ENCODE measurements at places on chromosomes 12 and 14. TPM values are rescaled to one million over a fixed set of nuclear protein-coding genes. Genes with fewer than 3 reads are reported as not detected.

Gene HEBP1
- total RNA-seq: 58.4 TPM

- no peaks in the 10 kb centered on the region for H3K27me3 ChIP-seq
- DNase-seq: peak; percentile 22
- H3K4me3 ChIP-seq: no peak overlapping the region
- no peaks in the 10 kb centered on the region for H3K36me3 ChIP-seq
- no peak overlapping the region for H3K27ac ChIP-seq
Measured at GRCh38 chr12:98422359-98422758, 93.0 kb upstream of the TMPO start.

- H3K4me1 ChIP-seq: peaks cover 32% of the 10 kb centered on the region
- no peak for DNase-seq
- no peak overlapping the region for H3K4me3 ChIP-seq
- H3K27me3 ChIP-seq: no peaks in the 10 kb centered on the region
- no peak overlapping the region for H3K27ac ChIP-seq
- H3K36me3 ChIP-seq: no peaks in the 10 kb centered on the region
Measured at GRCh38 chr12:6280672-6281071, 29.8 kb upstream of the PLEKHG6 start.

Gene B4GALNT1
- total RNA-seq: 5.9 TPM

Gene NKX2-8
- not detected for total RNA-seq

- no peaks in the 10 kb centered on the region for H3K36me3 ChIP-seq
- DNase-seq: no peak
- no peak overlapping the region for H3K4me3 ChIP-seq
- H3K4me1 ChIP-seq: no peaks in the 10 kb centered on the region
Measured at GRCh38 chr14:81669308-81669707, 135.7 kb upstream of the SEL1L start.

Gene PRIMA1
- 4.1 TPM for total RNA-seq

GRCh38 chr12:92426332-92426731 is 276.5 kb upstream of the PLEKHG7 start:
- no peaks in the 10 kb centered on the region for H3K4me1 ChIP-seq
- no peak overlapping the region for H3K27ac ChIP-seq
- no peak overlapping the region for H3K4me3 ChIP-seq

DNA sequence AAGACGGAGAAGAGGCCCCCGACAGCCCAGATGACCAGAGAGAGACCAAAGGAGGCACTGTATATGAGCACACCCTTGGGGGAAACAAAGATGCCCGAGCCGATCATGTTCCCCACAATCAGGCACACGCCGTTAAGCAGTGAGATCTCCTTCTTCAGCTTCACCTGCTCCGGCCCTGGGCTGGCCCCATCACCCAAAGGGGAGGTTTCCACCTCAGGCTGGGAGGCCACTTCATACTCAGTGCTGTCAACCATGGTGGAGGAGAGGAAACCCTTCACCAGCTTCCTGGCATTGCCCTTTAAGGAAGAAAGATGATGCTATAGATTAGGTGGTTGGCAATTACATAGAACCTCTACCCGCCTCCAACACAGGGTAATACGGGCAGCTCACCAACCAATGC is 2.1 kb downstream of the SLC7A7 start:
- H3K27me3 ChIP-seq: no peaks in the 10 kb centered on the region
- H3K4me1 ChIP-seq: peaks cover 5% of the 10 kb centered on the region
- DNase-seq: no peak
- H3K27ac ChIP-seq: no peak overlapping the region
- no peaks in the 10 kb centered on the region for H3K36me3 ChIP-seq

DNA sequence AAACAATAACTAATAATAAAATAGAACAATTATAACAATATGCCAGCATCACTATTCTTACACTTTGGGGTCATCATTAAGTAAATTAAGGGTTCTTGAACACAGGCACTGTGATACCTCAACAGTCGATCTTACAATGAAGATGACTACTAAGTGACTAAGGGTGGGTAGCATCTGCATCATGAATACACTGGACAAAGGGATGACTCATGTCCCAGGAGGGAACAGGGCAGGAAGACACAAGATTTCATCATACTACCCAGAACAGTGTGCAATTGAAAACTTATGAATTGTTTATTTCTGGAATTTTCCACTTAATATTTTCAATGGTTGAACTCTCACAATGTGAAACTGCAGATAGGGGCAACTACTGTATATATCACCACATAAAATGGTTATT is 19.7 kb downstream of the TSPAN19 start:
- H3K27me3 ChIP-seq: no peaks in the 10 kb centered on the region
- H3K4me1 ChIP-seq: no peaks in the 10 kb centered on the region
- no peak for DNase-seq
- no peak overlapping the region for H3K27ac ChIP-seq
- no peak overlapping the region for H3K4me3 ChIP-seq

Gene FANCM
- 3.0 TPM for total RNA-seq

Gene FKBP3
- total RNA-seq: 76.0 TPM

Gene HOXC11
- total RNA-seq: not detected

GRCh38 chr14:72023128-72024042 is 91.2 kb downstream of the RGS6 start:
- no peak overlapping the region for H3K27ac ChIP-seq
- no peaks in the 10 kb centered on the region for H3K36me3 ChIP-seq
- DNase-seq: no peak

DNA sequence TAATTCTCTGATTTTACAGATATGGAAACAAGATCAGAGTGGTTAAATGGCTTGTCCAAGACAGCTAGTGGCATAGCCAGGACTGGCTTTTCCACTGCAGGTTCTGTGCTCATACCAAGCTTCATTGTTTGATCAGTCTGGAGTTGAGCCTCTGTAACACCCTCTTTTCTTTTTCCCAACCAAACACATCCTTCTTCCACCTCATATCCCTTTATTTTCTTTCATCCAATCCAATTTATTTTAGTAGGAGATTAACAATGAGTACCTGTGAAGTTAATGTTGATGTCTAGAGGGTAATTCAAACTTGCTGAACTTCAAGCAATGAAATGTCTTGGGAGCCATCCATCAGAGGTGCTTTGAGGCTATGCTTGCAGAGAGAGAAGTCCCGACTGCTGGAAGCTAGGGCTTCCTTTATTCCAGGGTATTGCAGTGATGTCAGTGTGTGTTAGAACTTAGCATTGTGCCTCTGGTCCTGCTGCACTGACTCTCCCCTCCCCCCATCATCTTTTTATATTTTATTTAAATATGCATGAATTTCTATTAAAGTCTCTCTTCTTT is 452.1 kb upstream of the PDE3A start:
- no peak overlapping the region for H3K4me3 ChIP-seq
- no peaks in the 10 kb centered on the region for H3K36me3 ChIP-seq
- DNase-seq: no peak
- H3K27ac ChIP-seq: peak overlapping the region; percentile 58
- no peaks in the 10 kb centered on the region for H3K27me3 ChIP-seq

Gene GRIP1
- total RNA-seq: 8.4 TPM

DNA sequence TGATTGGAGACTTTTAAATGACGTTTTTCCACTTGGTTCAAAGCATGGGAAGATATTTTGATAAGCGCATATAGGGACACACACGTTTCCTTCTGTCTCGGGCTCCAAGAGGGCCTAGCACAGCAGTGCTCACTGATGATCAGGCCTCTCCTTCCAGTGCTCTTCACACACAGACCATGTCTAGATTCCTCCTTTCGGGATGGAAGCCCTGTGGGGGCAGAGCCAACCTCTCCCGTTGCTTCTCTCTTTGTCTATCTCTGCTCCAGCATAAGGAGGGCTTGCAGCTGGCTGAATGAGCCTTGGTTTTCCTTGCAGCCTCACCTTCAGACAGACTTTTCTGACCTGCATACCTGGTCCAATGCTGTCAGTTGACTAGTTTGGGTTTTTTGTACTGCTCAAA is 22.3 kb downstream of the GPRC5D start:
- H3K27ac ChIP-seq: no peak overlapping the region
- no peaks in the 10 kb centered on the region for H3K4me1 ChIP-seq
- H3K4me3 ChIP-seq: no peak overlapping the region
- no peaks in the 10 kb centered on the region for H3K36me3 ChIP-seq

Gene BHLHE41
- 50.6 TPM for total RNA-seq

GRCh38 chr14:25351269-25351668 is 301.3 kb upstream of the STXBP6 start:
- no peak overlapping the region for H3K4me3 ChIP-seq
- H3K27me3 ChIP-seq: no peaks in the 10 kb centered on the region
- no peaks in the 10 kb centered on the region for H3K36me3 ChIP-seq
- H3K4me1 ChIP-seq: no peaks in the 10 kb centered on the region
- H3K27ac ChIP-seq: no peak overlapping the region

Gene POLE2
- total RNA-seq: not detected

DNA sequence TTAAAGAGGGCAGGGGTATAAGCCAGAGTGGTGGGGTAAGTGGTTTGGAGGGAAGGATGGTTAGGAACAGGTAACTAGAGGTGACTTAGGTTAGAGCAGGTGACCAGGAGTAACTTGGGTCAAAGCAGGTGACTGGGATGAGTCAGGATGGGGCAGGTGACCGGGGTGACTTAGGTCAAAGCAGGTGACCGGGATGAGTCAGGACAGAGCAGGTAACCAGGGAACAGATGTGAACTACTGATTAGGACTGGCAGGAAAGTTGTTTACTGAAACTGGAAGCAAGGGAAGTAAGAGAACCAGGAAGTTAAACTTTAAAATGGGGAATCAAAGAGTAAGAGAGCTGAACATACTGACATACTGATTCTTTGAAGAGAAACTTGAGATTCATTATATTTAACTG is 57.4 kb downstream of the FSCB start:
- no peak overlapping the region for H3K27ac ChIP-seq
- DNase-seq: no peak
- H3K4me3 ChIP-seq: no peak overlapping the region
- H3K36me3 ChIP-seq: no peaks in the 10 kb centered on the region
- no peaks in the 10 kb centered on the region for H3K4me1 ChIP-seq
- H3K27me3 ChIP-seq: no peaks in the 10 kb centered on the region

DNA sequence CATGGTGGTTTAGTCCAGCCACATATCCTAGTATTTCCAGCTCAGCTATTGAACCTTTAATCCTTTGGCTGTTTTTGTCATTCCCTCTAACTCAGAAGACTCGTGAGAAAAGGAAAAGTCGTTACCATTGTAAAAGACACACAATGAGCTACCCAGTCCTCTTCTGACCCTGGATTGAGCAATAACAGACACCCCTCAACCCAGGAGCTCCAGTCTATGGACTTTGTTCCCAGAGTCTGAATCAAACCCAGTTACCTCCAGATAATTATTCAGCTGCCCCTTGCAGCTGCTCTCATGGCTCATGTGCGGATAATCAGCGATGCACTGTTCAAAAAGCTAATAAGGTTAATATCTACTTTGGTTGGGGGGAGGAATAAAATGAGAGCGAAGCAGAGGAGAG is 402.4 kb downstream of the BTG1 start:
- H3K27ac ChIP-seq: no peak overlapping the region
- no peaks in the 10 kb centered on the region for H3K36me3 ChIP-seq
- no peak for DNase-seq

DNA sequence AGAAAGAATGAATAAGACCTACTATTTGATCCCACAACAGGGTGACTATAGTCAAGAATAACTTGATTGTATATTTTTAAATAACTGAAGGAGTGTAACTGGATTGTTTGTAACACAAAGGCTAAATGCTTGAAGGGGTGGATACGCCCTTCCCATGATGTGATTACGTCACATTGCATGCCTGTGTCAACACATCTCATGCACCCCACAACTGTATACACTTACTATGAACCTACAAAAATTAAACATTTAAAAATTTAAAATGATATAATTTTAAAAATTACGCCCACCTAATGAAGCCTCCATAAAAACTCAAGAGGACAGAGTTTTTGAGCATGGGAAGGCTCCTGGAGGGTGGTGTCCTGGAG is 94.5 kb downstream of the SCARB1 start:
- no peaks in the 10 kb centered on the region for H3K27me3 ChIP-seq
- no peak overlapping the region for H3K27ac ChIP-seq
- H3K4me1 ChIP-seq: peaks cover 29% of the 10 kb centered on the region
- H3K36me3 ChIP-seq: no peaks in the 10 kb centered on the region

DNA sequence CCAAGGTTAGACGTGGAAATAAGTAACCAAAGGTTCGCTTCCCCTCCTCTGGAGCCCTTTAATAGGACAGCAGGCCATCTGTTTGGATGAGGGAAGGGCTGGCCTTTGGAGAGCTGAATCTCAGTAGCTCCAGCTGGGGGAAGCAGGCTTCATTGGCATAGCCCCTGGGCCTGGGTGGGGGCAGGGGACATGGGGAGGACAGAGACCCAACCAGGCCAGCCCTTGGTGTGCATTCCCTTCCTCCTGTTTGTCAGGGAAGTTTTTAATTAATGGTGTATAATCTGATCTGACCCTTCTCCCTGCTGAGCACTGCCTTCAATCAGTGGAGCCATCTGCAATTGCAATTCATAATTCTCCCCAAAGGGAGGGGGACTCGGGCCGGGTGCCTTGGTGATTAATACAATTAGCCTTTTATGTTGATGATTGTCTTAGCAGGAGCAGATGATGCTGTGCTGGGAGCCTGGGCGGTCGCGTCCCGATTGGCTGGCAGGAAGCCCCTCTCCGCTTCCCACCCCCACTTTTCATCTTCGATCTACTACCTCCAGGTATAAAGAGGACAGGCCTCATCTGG is 6.4 kb downstream of the AQP6 start:
- no peak overlapping the region for H3K4me3 ChIP-seq
- no peaks in the 10 kb centered on the region for H3K36me3 ChIP-seq
- H3K27ac ChIP-seq: no peak overlapping the region
- H3K4me1 ChIP-seq: peaks cover 16% of the 10 kb centered on the region
- no peak for DNase-seq

Gene KRT74
- total RNA-seq: not detected

DNA sequence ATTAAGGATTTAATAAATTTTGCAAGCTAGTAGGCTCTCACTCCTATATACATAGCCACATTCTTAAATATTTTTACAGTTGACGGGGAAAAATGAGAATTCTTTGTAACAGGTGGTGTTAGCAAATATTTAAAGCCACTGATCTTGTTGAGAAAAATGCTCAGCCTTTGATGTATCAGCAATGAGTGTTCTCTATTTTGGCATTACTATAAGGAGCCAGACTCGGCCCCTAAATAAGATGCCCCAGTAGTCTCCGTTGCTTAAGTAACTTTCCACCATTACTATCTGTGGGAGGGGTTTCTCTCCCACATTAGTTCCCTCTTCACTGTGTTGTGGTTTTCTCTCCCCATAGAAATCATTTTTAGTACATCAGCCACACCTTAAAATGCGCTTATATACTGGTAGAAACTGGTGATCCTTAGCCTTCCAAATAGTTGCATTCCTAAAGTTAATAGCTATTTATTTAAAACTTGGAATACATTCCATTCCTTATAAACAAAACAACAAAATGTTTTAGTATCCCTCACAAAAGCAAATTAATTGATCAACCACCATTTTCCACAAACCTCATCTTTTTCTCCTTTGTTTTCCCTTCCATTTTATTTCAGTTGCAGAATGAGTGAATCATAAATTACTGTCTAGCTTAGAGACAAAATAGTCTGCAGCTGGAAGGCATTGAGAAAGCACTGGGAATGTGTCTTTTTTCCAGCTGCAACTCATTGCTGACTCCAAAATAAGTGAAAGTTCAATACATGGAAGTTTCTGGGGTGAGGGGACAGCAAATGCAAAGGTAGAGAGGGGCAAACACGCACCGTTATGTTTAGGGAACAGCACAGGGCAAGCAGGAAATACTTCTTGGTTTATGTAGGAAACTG is 84.7 kb upstream of the FERMT2 start:
- H3K4me3 ChIP-seq: no peak overlapping the region
- DNase-seq: no peak
- no peaks in the 10 kb centered on the region for H3K36me3 ChIP-seq
- peak overlapping the region; percentile 15 for H3K27ac ChIP-seq
- peaks cover 6% of the 10 kb centered on the region for H3K4me1 ChIP-seq

Gene CHGA
- not detected for total RNA-seq

GRCh38 chr14:58777541-58777979 is 139.8 kb downstream of the DACT1 start:
- no peak for DNase-seq
- H3K36me3 ChIP-seq: no peaks in the 10 kb centered on the region
- H3K27me3 ChIP-seq: no peaks in the 10 kb centered on the region
- no peak overlapping the region for H3K4me3 ChIP-seq
- no peaks in the 10 kb centered on the region for H3K4me1 ChIP-seq
